ENCODE measurements at places on chromosomes 4 and X. TPM values are rescaled to one million over a fixed set of nuclear protein-coding genes. Genes with fewer than 3 reads are reported as not detected.

- no peak overlapping the region for H3K27ac ChIP-seq
- peaks cover 5% of the 10 kb centered on the region for H3K4me1 ChIP-seq
- H3K36me3 ChIP-seq = no peaks in the 10 kb centered on the region
- no peaks in the 10 kb centered on the region for H3K27me3 ChIP-seq
- no peak overlapping the region for H3K4me3 ChIP-seq
- DNase-seq = no peak
These were observed 4.3 kb upstream of the RAPGEF2 start for GRCh38 chr4:159098482-159099127.

Gene NOX1
- not detected for total RNA-seq

- H3K27ac ChIP-seq = no peak overlapping the region
- H3K36me3 ChIP-seq = no peaks in the 10 kb centered on the region
- no peaks in the 10 kb centered on the region for H3K4me1 ChIP-seq
- H3K4me3 ChIP-seq = no peak overlapping the region
These were observed 87.1 kb upstream of the FAM9C start for GRCh38 chrX:13131396-13132137.

GRCh38 chrX:29229802-29230201 lies 642.6 kb downstream of the IL1RAPL1 start:
- no peak for DNase-seq
- no peak overlapping the region for H3K27ac ChIP-seq
- H3K4me3 ChIP-seq = no peak overlapping the region
- no peaks in the 10 kb centered on the region for H3K36me3 ChIP-seq
- H3K27me3 ChIP-seq = peaks cover 22% of the 10 kb centered on the region

DNA sequence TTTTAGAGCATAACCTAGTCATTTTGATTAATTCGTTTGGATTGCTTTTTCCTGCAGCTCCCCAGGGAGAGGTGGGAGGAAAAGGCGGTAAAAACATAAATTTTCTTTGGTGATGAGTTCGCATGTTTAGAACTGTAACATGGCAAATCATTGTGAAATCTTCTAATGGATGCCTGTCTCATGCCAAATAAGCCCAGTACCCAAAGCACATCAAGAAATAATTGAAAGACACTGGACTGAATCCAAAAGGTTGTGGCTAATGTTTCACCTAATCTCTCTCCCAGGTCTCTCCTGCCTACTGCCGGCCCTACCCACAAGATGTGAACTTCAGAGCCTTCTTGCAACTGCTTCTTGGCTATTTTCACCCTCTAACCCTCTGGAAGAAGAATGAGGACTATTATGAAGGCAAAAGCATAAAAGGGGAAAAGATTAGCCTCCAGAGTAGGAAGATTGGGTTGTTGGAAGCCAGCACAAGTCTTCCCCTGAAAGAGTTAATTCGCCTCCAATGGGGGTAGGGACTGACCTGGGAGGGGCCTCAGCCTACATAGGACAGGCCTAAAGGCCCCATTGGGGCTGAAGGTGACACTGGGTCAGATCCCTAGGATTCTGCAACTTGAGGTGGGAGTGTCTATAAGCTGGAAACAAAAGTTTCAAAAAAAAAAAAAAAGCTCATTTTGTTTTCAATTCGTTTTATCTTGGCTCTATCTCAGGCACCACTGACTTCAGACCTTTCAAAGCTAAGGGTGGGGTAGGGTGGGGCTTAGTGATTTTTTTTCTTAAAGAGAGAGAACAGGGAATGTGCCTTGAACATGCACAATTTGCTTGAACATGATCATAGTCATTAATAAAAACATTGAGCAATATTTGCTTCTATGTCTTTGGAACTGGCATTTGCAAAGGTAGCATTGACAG lies 278.6 kb upstream of the KLF3 start:
- H3K4me3 ChIP-seq = no peak overlapping the region
- no peaks in the 10 kb centered on the region for H3K36me3 ChIP-seq
- H3K27ac ChIP-seq = no peak overlapping the region
- 0 out of 2 replicates have a peak, but pooled peaks cover 4% of the 10 kb centered on the region for H3K4me1 ChIP-seq
- no peak for DNase-seq
- no peaks in the 10 kb centered on the region for H3K27me3 ChIP-seq

Gene PNMA3
- 7.8 TPM for total RNA-seq

Gene CTAG1A
- not detected for total RNA-seq

All from H1 (cell line).